ENCODE measurements at places on chromosomes 4 and X.

GRCh38 chr4:24992968-24993367, 37.8 kb downstream of the LGI2 start:
- DNase-seq: no peak

- no peak for DNase-seq
Observed at GRCh38 chrX:17859609-17860178, 1.4 kb downstream of the RAI2 start.

DNA sequence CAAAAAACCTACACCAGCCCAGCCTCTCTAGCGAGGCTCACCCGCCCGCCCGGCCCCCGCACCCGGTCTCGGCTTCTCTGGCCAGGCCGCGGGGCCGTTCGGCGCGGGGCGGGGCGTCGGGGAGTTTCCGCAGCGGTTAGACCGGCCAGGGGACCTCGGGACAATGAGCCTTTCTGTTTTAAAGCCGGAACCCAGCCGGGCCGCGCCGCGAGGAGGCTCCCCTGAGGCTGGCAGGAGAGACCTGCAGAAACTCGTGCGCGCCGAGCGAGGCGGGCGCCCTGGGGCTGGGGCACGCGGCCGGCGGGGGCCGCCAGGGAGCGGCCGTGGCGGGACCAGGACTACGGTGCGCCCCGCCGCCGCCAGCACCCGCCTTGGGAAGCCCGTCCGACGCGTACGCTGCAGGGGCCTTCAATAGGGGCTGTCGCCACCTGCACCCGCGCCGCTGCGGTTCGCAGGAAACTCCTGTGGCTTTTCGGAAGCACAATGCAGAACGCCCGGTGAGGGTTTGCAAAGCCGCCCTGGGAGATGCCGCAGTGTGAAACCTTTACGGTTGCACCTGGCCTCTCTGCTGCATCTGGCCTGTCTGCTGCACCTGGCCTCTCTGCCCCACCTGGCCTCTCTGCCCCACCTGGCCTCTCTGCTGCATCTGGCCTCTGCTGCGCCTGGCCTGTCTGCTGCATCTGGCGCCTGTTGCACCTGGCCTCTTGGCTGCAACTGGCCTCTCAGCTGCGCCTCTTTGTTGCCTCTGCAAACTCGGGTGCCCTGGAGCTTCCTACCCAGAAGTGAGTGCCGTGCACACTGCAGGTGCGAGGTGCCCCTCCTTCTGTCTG, 63.9 kb downstream of the TRAPPC11 start:
- no peak for DNase-seq

GRCh38 chrX:119758731-119759247, 401 bp downstream of the SOWAHD start:
- no peak for DNase-seq

DNA sequence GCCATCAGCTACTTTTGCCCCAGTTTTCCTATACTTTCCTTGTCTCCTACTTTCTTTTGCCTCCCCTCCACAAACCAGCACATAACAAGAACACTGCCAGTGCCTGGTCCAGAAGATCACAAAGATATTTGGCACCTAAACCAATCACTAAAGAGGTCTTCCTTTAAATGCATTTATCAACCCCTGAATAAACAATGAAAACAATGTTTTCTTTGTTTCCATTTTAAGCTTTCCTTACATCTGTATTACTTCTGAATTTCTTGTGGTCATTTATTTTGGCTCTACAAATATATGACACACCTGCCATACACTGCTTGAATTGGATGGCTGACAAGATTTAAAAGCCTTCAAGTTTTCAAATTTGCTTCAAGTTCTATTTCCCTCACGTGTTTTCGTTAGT, 43.9 kb downstream of the MBNL3 start:
- DNase-seq: no peak
